CD8-positive, alpha-beta memory T cell (primary cell): ENCODE measurements at places on chromosomes 1 and 21. TPM values are rescaled to one million over a fixed set of nuclear protein-coding genes. Genes with fewer than 3 reads are reported as not detected.

MPZL1 gene
- total RNA-seq, result 17.9 TPM

DNA sequence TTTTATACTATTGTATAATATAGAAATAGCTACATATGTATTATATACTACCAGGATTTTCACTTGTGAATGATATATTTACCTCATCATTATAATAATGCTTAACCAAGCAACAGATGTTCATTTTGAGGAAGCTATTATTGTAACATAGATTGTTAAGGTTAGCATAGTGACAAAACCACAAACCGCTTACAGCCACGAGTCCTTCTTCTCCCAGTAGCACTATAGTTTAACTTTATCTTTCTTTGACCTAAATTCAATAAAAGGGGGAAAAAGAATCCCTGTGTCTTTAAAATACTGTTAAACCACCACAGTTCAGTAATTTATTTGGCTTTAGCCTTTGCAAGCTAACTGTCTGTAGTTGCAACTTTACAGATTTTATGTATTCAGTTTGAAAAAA is 1039.4 kb upstream of the B3GALT2 start:
- peak; percentile 17 for DNase-seq

OR2T2 gene
- not detected for total RNA-seq

- no peak for DNase-seq
Observed at GRCh38 chr1:234230414-234230862, 142.8 kb upstream of the COA6 start.

DNA sequence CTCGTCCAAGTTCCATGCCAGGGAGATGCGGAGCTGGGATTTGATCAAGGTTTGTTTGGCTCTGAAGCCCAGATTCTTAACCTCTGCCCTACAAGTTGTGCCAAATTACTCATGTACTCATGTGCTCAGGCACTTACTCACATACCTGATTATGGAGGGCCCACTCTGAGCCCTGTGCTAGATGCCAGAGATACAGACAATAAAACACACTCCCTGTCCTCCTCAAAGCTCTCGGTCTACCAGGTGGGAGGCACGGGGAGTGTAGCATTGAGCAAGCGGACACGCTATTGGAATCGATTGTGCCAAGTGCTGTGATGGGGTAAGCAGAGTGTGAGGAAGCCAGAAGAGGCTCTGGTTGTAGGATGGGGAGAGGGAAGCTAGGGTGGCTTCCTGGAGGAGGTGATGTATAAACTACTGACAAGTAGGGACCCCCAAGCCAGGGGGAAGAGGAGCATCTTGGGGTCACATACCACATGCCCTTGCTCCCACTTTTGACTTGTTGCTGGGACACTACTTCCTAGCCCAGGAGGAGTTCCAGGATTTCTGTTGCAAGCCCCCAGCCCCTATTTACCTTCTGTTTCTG is 49.8 kb upstream of the IFNLR1 start:
- DNase-seq, result no peak

DNA sequence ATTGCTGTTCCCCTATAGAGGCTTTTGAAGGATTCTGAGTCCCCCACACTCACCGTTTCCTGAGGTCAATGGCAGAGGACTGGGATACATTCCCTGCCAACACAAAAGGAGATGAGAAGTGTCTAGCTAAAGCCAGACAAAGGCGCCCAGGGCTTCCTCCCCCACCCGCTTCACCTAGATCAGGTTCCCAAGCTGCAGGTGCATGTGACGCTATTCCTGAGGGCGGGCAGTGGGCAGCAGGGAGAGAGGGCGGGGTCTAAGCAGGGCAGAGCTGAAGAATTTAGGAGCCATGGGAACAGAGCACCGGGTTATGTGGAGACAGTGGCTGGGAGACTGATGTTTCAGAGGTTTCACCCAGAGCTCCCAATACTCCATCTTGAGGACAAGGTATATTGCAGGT is 6.0 kb upstream of the ARHGEF2 start:
- DNase-seq, result no peak

GRCh38 chr1:216332462-216332861 is 90.8 kb downstream of the USH2A start:
- no peak for DNase-seq

C1orf185 gene
- not detected for total RNA-seq

CD34 gene
- total RNA-seq, result not detected

- peak; percentile 60 for DNase-seq
Observed at GRCh38 chr1:85201340-85202091, 700 bp upstream of the SYDE2 start.

GRCh38 chr1:112866151-112866550 is 89.8 kb downstream of the SLC16A1 start:
- DNase-seq, result no peak
